ENCODE measurements at places on chromosomes 7 and 10.

- no peak for DNase-seq
These were observed 70.1 kb downstream of the ADCY1 start for GRCh38 chr7:45644237-45644636.

DNA sequence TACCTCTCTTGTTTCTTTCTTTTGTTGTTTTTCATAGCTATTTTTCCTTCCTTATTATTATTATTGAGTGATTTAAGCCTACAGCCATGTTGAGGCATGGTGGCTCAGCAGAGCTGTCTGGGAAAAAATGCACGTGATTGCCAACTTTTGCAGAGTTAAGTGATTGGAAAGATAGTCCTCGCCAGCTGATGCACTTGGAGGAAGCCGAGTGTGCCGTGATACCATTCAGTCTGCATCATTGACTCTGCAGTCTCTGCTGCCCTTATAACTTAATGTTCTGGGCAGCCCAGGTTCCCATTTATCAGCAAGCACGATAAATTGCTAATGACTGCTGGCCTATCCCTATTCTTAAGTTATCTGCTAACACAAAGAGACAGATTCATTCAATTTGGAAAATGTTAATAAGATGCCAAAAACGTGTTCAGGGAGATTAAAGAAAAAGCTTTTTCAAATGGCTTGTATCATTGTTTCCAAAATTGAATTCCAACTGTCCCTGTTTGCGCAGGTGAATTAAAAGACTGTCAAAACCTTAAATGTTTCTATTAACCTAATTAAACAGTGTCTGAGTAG is 232.9 kb upstream of the NPY start:
- no peak for DNase-seq

- DNase-seq, result no peak
These were observed 4.5 kb upstream of the ZNF438 start for GRCh38 chr10:31036209-31036608.

GRCh38 chr7:2527505-2528467 is 8.2 kb downstream of the LFNG start:
- no peak for DNase-seq

- DNase-seq, result no peak
These were observed 916.6 kb downstream of the IPMK start for GRCh38 chr10:57351076-57351475.
